AG09319 (cell line): ENCODE measurements at places on chromosomes 7 and 10.

- DNase-seq: no peak
Measured at GRCh38 chr7:18941207-18941606, 176.2 kb downstream of the TWIST1 start.

DNA sequence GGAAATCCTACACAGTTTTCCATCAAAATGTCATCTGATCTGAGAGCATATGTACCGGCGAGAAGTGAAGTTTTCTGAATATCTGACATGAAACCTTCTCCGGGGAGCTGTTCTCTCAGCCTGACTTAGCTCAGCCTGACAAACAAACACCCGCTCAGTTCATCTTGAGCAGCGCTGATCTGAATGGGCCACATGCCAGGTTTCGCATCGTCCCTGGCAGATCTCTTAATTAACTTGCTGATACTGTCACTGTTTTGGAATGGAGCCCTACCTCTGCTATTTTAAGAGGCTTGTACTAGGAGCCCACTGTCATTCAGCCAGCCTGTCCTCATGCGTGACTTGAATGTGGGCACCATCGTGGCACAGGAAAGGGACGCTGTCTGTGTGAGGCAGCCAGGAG lies 109.2 kb downstream of the STRA8 start:
- no peak for DNase-seq

GRCh38 chr7:98869597-98870120 lies at the start of gene TMEM130:
TSS of gene TMEM130 (minus strand) at chr7:98870014. CDS start at chr7:98869861, 153 bp downstream.
- DNase-seq: no peak

- no peak for DNase-seq
Measured at GRCh38 chr7:153389261-153389660, 629.7 kb downstream of the ACTR3B start.

GRCh38 chr7:122515404-122515803 lies 183.5 kb downstream of the RNF133 start:
- DNase-seq: no peak

DNA sequence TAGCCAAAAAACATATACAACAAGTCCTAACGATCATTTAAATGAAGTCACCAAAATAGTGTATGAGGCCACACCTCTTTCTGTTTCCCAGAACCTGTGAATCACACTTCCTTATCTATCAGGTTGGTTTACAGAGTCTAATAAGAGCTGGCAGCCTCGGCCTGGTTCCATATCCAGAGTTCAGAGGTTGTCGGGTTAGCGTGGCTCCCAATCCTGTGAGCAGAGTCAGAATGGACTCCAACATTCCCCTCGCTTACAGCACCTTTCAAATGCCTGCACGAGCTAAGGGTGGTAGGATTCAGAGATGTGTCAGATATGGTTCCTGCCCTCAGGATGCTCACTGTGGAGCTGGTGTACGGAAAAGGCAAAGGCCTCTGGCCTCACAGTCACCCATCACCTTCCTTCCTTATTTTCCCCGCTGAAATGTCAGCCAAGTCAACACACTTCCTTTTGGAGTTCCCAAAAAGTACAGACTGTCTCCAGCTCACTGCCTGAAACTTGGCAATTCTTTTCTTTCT lies 6.0 kb downstream of the IL15RA start:
- DNase-seq: no peak

GRCh38 chr10:71963351-71964097 lies 671 bp upstream of the CHST3 start:
- DNase-seq: no peak

- no peak for DNase-seq
Measured at GRCh38 chr7:149713731-149714068, 59.7 kb downstream of the ZNF467 start.

- no peak for DNase-seq
Measured at GRCh38 chr10:26372513-26373354, 65.4 kb upstream of the APBB1IP start.

DNA sequence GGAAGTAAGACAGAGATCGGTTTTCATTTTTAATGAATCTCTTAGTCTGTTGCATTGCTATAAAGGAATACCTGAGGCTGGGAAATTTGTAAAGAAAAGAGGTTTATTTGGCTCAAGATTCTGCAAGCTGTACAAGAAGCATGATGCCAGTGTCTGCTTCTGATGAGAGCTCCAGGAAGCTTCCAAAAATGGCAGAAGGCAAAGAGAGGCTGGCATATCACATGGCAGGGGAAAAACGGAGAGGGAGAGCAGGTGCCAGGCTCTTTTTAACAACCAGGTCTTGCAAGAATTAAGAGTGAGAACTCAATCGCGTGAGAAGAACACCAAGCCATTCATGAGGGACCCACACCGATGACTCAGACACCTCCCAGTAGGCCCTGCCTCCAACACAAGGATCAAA lies 125.0 kb upstream of the THSD7A start:
- DNase-seq: no peak

- DNase-seq: no peak
Measured at GRCh38 chr10:108230478-108231170, 1066.1 kb upstream of the SORCS1 start.

- DNase-seq: no peak
Measured at GRCh38 chr10:62037166-62037831, 135.8 kb downstream of the ARID5B start.
